ENCODE measurements at places on chromosomes 11 and 22.

DNA sequence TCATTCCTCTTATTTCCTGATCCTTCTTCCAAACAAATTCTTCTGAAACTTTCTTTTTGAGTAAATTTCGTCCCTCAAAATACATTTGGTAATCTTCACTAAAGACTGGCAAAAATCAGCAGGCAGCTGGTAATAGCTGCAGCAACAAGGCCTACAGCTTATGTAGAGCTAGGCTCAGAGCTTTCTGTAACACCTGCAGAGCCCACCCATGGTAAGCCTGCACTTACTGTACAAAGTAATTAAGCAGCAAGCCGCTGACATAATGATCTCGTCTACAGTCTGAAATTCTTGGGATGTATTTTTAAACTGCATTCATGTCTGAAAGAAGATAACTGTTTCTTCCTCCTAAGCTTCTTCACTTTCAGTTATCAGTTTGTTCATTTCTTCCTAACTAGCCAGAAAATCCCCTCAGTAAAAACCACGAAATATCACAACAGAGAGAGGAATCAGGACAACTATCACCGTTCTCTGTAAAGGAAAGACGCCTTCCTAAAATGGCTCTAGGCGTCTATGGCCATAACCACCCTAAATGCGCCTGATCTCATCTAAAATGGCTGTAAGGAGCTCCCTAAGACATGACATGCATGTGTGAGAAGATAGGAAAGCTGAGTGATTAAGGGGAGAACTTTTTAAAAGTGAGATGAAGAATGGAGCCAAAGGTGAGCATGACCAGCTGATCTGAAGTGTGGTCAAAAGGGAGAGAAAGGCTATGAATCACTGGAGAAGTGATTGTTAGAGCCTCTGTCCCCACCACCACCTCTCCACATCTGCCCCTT, 56.2 kb downstream of the DENND5A start:
- DNase-seq: no peak

- DNase-seq: no peak
These were observed 46.2 kb upstream of the CTTN start for GRCh38 chr11:70352100-70352499.

DNA sequence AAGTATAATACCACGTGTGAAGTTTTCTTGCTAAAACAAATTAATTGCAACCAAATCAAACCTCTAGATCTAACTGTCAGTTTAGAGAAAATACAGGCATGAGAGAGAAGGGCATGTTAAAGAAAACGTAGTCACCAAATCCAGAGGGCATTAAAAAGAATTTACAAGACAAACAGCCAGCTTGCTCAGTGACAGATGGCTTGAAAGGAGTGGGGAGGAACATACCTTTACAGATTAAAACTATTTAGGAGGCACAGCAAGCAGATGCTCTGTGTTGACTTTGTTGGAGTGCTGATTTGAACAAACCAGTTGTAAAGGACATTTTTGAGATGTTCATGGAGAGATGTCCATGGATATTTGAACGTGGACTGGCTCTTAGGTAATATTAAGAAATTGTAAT, 96.9 kb downstream of the ATXN10 start:
- DNase-seq: no peak

- no peak for DNase-seq
These were observed 305.1 kb downstream of the CNTN5 start for GRCh38 chr11:99325847-99326246.

GRCh38 chr11:63017306-63017974, 1.8 kb upstream of the SLC22A8 start:
- DNase-seq: no peak

GRCh38 chr11:78706551-78706950, 131.9 kb upstream of the NARS2 start:
- no peak for DNase-seq

GRCh38 chr11:74682731-74683278, 48.4 kb downstream of the CHRDL2 start:
- no peak for DNase-seq

- no peak for DNase-seq
These were observed 33.3 kb upstream of the ADSL start for GRCh38 chr22:40313007-40313406.

- DNase-seq: no peak
These were observed 2.5 kb upstream of the NPAS4 start for GRCh38 chr11:66418168-66418985.

Data from tibial nerve (tissue), 4 donors.